ENCODE measurements at places on chromosomes 12 and 14.

DNA sequence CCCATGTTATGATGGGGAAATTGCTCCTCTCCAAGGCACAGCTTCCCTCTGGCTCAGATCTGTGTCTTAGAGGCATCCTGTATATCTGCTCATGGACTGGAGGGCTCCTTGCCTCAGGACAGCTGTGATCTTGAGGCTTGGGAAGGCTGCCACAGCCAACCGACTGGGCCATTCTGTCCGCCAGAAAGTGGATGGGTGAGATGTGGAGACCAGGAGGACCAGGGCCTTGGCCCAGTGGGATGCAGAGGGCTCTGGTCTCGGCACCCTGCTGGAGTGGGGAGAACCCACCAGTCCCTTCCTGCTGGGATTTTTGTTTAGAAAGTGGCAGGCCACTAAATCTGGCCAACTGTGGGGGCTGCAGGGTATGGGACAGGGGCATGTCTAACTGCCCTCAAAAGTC, 148.6 kb downstream of the CALM1 start:
- DNase-seq = no peak

GRCh38 chr12:125473501-125473900, 408.3 kb downstream of the AACS start:
- no peak for DNase-seq

GRCh38 chr14:100614803-100615202, 27.6 kb upstream of the BEGAIN start:
- no peak for DNase-seq

GRCh38 chr14:25381498-25381897, 331.6 kb upstream of the STXBP6 start:
- no peak for DNase-seq

GRCh38 chr14:50103558-50103957, 12.8 kb downstream of the VCPKMT start:
- DNase-seq = no peak

- no peak for DNase-seq
Observed at GRCh38 chr14:85159726-85160125, 370.2 kb upstream of the FLRT2 start.

DNA sequence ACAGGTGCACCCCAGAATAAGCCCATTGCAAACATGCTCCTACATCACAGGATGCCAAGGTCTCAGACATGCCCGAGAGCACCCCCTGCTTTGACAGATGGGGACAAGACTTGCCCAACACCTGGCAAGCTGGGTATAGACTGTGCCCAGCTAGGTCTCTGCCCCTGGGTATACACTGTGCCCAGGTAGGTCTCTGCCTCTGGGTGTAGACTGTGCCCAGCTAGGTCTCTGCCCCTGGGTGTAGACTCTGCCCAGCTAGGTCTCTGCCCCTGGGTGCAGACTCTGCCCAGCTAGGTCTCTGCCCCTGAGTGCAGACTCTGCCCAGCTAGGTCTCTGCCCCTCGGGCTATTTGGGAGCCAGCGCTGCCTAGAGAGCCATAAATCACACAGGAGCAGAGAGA, 85.9 kb downstream of the CCDC88C start:
- no peak for DNase-seq

DNA sequence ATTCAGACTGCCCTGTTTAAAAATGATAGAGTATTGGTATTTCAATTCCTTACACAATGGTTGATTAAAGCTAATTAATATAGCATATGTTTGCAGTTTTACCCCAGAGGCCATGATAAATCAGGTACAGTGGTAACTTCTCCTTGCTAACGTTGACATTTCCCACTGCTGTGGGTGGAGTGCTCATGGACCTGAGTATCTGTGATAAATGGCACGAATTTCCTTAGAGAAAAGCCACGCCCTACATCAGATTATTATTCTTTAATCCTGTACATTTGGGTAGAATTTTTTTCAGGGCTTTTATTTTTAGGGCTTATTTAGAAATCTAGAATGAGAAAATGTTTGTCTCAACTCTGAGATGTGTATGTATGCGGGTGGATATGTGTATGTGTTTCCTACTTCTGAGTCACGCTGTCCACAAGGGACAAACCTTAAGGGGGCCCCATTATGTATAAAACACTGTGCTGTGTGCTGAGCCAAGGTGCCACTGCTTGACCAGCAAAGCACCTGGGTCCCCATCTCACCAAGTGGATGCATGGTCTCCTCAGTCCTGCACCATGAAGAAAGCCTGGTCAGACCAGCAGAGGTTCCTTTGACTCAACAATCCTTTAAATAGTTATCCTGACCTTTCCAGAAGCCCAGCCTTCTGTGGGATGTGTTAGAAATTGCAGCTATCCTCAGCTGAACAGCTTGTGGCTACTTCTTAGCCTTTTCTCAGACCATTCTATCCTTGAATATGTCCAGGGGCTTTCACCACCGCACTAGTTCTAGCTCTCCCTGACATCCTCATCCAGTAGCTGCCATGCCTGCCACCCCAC, 57.9 kb upstream of the STK38L start:
- no peak for DNase-seq

GRCh38 chr12:26870491-26871419, 37.8 kb upstream of the ITPR2 start:
- peak; percentile 61 for DNase-seq

DNA sequence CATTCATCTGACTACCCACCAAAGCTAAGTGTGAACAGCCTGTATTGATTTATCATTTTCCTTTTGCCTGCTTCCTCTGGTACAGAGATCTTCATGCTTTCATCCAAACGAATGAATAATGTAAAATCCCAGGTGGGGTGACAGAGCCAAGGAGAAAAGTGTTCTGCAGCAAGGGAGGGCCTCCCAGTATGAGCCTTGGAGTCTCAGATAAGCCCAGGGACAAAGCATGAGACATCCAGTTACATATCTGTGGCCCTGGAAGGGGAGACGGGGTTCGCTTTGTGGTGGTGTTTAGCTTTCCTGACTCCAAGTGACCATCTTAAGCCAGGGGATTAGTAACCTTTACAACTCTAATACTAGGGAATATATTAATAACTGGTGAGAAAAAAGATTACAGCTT, 177.1 kb downstream of the ETV6 start:
- DNase-seq = no peak

- no peak for DNase-seq
Observed at GRCh38 chr14:97824218-97824617, 1027.0 kb downstream of the VRK1 start.

- no peak for DNase-seq
Observed at GRCh38 chr12:94618995-94619695, 31.2 kb downstream of the TMCC3 start.

GRCh38 chr14:68584786-68585185, 208.1 kb downstream of the ZFP36L1 start:
- no peak for DNase-seq

- DNase-seq = no peak
Observed at GRCh38 chr12:99611117-99611516, 36.4 kb upstream of the GARIN6 start.

- DNase-seq = no peak
Observed at GRCh38 chr14:22202313-22202712, 386.7 kb downstream of the DAD1 start.

DNA sequence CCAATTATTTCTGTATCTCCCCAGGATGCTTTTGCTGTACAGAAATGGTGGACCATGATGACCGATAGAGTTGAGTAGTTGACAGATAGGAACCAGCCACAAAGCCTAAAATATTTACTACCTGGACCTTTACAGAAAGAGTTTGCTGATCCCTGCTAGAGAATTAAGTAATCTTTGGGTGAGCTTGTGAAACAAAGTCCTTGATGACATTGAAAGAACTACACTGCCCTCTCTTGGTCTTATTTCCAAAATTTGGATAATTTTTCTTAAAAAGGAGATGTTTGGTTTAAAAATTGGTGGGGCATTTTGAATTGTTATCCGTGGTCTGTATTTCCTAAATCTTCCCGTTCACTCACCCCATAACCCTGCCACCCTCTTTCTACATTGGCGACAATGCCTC, 13.7 kb upstream of the TCTN1 start:
- no peak for DNase-seq

- no peak for DNase-seq
Observed at GRCh38 chr14:79515158-79515557, 696.1 kb downstream of the DIO2 start.

DNA sequence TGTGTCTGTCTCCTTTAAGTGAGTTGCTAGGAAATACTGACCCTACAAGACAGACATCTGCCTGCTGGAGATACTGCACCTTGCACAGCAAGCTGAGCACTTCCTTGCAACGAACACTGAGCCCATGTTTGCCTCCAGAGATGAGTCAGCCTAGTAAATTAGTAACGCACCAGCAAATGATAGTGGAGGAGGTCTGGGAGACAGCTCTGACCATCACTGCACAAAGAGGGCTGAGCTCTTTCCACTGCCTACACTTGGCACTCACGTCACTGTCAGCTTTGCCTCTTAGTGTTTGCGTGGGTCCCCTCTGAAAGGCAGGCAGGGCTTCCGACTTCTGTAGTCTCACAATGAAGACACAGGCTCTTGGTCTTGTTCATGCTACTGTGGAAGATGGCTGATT, 109.0 kb downstream of the APAF1 start:
- no peak for DNase-seq

DNA sequence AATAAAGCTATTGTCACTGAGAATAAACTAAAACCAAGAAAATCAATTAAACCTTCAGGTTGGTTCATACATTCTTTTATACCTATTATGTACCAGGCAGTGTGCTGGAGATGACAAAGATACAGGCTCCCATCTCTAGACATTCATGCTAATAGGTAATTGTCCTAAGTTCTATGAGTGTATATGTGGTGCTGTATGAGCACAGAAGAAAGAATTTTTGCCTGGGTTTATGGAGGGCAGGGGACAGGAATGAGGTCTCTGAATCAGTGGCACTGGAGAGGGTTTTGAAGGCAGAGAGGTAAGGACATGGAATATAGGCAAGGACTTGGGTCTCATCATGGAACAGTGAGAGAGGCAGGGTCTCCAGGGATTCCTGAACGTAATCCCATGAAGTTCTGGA, 38.7 kb downstream of the MAP1LC3B2 start:
- DNase-seq = no peak

DNA sequence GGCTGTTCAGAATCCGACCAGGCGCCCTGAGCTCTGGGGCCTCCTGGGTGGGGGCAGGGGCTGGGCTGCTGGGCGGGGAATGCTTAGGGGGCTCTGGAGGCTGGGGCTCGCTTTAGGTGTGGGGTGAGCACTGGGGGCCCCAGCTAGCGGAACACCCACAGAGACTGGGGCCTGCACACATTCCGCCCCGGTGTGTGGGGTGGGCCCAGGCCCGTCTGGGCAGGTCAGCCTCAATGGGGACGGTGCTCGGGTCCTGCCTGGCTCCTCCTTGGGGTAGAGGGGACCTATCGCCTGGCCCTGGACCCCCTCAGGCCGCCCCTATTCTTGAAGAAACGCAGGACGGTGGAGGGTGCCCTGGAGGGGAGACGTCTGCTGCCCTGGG, 364.8 kb downstream of the TMEM121 start:
- DNase-seq = no peak

DNA sequence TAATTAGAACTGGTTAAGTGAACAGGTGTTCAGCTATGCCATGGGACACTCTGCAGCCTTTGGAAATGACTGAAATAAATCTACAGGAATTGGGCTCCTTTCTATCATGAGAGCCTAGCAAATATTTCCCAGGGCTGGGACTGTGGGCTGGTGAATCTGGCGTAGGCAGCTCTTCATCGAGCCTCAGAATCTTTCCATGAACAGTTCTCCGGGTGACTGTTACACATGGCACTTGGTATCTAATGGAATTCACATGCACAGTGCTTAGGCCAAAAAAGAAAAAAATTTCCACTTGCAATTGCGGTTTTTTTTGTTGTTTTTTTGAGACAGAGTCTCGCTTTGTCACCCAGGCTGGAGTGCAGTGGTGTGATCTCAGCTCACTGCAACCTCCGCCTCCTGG, 32.1 kb downstream of the PRKAB1 start:
- no peak for DNase-seq

- DNase-seq = no peak
Observed at GRCh38 chr12:108666401-108666881, 32.7 kb upstream of the SELPLG start.

- DNase-seq = no peak
Observed at GRCh38 chr12:29398495-29398894, 17.5 kb upstream of the ERGIC2 start.

- DNase-seq = no peak
Observed at GRCh38 chr12:93979189-93979588, 169.2 kb upstream of the PLXNC1 start.

GRCh38 chr14:37599507-37600368, 4.3 kb downstream of the TTC6 start:
- peak; percentile 43 for DNase-seq

- DNase-seq = no peak
Observed at GRCh38 chr14:70096866-70097265, 91.9 kb downstream of the SLC8A3 start.

- no peak for DNase-seq
Observed at GRCh38 chr12:62637679-62638078, 171.1 kb downstream of the MON2 start.

- no peak for DNase-seq
Observed at GRCh38 chr12:112322882-112323547, 59.2 kb downstream of the HECTD4 start.

DNA sequence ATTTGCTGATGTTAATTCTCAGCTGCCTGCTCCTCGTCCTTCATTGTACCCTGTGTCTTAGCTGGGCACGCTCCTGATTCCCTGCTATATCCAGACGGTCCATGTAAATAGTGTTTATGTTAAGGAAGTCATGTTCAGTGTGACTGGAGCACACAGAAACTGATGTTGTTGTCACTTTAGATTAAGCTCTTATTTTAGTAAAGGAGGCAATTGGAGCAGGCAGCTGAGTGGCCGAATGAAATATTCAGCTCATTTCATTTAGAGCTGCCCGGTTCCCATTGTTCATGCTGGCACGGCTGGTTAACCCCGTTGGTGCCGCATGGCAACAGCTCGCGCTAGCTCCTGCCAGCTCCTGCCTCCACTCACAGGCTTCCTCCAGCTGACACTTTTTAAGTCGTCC, 446.8 kb upstream of the SOX5 start:
- peak; percentile 24 for DNase-seq

DNA sequence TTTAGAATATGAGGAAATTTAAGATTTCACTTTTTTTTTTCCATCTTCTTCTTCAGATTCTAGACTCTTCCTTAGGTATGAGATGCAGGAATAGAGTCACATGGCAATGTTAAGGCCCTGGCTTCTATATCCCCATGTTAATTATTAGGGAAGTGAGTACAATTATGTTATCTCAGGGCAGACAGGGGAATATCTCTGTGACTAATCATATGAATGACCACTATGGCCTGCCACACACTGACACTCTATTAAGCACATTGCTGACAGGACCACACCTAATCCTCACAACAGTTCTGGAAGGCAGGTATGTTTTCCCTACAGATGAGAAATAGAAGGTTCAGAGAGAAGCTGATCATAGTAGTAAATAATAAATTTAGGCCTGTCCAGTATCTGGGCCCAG, 69.4 kb upstream of the PTPRQ start:
- no peak for DNase-seq

- no peak for DNase-seq
Observed at GRCh38 chr12:115004470-115005146, 320.6 kb upstream of the TBX3 start.

DNA sequence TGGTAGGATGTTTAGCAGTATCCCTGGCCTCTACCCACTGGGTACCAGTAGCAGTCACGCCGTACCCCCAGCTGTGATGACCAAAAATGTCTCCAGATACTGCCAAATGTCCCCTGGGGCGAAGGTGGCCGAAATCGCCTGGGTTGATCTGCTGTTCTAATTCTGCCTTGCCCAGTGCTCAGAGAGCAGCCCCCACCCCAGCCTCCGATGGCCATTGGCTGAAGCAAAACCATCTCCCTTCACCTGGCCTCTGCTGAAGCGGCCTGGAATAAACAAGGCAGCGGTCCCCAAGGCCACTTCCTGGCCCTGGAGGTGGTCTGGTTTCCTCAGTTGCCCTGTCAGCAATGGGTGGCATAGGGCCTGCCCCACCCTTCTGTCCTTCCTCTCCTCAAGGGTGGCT, 298.4 kb downstream of the CACNA1C start:
- DNase-seq = no peak

- DNase-seq = no peak
Observed at GRCh38 chr14:64987438-64987767, 708 bp downstream of the FNTB start.
